ENCODE measurements at places on chromosomes 1 and 21.

DNA sequence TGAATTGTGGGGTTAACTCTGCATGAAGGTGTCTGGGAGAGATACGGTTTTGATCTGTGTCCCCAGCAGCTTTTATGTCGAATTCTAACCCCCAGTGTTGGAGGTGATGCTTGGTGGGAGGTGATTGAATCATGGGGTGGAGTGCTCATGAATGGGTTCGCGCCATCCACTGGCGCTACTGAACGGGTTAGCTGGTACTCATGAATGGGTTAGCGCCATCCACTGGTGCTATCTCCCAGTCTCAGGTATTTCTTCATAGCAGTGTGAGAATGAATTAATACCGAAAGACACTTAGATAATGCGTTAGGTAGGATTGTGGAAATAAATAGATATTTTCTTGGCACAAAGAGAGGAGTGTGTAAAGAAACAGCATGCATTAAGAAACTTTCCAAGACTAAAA lies 32.9 kb upstream of the CLDN8 start:
- DNase-seq: no peak

- DNase-seq: no peak
Observed at GRCh38 chr1:40905061-40905460, 42.9 kb upstream of the CITED4 start.

- DNase-seq: no peak
Observed at GRCh38 chr1:227225715-227226346, 92.5 kb downstream of the CDC42BPA start.

DNA sequence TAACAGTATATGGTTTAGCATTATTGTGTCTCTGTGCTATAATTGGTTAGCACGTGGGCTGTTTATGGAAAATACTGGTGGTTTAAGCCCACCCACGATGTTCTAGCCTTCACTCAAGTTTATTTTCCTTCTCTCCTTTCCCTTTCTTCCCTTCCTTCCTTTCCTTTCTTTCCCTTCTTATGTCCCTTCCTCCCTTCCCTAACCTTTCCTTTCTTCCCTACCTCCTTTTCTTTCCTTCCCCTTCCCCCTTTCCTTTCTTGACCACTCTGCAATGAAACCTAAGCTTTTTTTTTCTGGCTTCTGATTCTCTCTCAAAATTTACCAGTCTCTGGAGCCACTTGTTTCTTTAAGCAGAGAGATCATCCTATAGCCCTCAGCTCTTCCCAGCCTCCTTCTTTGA lies 13.4 kb upstream of the S100A10 start:
- no peak for DNase-seq

DNA sequence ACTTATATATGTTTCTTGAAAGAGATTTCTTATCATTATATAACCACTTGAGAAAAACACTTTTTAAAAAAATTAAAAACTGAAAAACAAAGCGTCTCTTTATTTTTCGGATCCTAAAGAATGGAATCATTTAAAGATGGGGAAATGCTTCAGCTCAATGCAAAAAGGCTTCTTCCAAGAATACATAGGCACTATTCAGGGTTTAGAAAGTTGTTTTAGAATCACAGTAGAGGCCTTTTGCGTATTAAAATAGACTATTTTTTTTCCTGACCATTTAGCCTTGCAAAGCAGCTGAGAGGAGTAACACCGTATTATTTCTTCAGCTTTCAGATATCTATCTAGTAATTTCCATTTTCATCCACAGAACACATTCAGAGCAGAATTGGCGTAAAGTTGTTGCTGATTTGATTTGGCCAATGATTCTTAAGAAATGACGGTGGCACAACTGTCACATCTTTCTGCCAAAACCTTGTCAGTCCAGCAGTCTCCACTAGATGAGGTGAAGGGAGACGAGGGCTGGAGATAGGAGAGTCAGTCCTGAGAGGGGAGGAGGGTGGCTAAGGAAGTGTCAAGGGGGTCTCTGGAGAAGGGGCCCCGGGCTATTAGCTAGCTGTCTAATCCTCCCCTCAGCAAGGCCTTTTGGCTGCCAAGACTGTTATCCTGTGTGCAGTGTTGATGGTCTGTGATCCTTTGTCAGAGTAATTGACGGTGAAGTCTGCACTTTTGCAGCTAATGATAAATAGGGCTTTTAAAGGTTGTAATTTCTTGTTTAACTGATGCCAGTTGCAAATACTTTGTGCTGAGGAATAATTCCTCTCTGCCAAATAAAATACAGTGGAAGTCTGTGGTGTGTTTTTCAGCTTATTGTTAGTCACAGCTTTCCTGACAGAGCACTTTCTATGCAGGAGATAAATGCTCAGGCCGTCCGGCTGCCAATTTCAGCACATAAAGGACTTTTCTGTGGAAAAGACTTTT lies 34.7 kb downstream of the PRRX1 start:
- DNase-seq: no peak

GRCh38 chr1:82161700-82162141 lies 361.0 kb downstream of the ADGRL2 start:
- no peak for DNase-seq

GRCh38 chr1:63148825-63149645 lies 173.3 kb upstream of the FOXD3 start:
- DNase-seq: no peak

DNA sequence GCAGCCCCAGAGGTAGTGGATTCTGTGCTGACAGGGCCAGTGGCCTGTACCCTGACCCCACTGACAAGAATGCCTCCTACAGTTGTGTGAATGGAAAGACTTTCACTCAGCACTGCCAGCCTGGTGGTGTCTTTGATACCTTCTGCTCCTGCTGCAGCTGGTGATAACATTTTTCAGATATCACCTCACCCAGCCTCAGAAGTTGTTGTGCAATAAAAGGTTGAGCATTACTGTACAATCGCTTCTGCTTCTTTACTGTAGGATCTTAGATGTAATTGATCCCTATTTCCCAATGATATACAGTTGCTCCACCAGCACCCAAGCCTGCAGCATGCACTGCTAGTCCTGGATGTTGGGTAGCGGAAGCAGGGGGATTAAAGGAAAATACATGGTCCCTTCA lies 4.8 kb upstream of the CHIA start:
- no peak for DNase-seq
